ENCODE measurements at places on chromosomes 2 and 18.

DNA sequence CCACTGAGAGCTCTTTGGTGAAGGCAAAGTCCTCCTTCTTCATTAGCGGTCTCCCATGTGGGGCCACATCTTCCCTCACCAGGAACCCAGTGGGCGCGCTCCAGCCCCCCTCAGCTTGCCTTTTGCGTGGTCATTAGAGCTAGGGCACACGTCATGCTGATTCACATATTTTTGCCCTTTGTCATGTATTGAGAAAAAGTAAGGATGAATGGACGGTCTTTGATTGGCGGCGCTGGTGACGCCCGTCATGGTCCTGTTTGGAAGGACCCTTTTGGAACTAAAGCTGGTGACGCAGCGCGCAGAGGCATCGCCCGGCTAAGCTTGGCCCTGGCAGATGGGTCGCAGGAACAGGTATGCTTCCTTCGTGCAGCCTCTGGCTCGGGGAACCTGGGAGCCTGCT lies 3.1 kb downstream of the SLC14A1 start:
- DNase-seq = no peak

DNA sequence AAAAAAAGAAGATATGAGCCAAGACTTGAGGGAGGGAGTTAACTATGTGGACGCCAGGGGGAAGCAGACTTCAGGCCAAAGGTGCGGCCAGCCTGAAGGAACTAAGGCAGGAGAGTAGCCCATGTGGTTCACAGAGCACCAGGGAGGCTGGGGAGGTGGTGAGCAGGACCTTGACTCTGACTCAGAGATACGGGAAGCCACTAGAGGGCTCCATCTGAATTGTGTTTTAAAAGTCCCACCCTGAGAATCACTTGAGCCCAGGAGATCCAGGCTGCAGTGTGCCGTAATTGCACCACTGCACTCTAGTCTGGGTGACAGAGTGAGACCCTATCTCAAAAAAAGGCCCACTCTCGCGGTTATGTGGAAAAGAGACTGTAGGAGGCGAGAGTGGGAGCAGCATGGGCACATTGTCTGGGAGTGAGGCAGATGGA lies 12.3 kb downstream of the CEP192 start:
- DNase-seq = peak; percentile 69

GRCh38 chr18:2572171-2572569 lies 813 bp downstream of the NDC80 start:
- no peak for DNase-seq

DNA sequence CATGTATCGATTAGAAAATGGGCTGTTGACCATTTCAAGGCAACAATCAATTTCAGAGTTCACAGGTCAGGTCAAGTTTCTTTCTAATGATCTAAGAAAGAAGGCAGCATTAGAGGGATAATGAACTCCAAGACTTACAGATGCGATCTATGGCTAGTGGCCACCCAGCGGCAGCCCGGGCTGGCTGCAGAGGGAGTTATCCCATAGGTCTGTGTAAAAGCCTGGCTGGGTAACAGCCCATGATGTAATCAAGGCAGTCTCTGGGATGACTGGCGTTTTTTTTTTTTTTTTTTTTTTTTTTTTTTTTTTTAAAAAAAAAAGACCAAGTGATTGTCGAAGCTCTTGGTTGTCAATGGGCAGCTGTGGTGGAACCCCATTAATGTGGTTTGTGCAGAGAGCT lies 171.1 kb upstream of the SKOR2 start:
- DNase-seq = no peak

DNA sequence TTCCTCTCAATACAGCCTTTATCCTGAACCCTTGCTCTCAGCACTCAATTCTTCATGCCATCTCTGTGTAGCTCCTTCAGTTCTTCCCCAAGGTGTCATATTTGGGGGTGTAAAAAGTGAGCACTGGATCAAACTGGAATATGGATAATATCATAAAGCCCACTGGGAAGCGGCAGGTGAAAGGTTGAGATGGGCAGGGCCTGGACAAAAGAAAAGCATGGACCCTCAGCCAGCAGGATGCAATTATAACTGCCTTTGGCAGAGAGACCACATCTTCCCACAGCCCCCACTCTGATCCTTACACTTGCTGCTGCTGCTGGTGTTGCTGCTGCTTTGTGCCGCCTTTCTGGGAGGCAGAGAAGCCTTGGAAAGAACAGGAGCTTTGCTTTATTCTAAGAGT lies 31.2 kb upstream of the STPG4 start:
- DNase-seq = no peak

- peak; percentile 58 for DNase-seq
Measured at GRCh38 chr2:100773538-100773937, 46.4 kb upstream of the NPAS2 start.

DNA sequence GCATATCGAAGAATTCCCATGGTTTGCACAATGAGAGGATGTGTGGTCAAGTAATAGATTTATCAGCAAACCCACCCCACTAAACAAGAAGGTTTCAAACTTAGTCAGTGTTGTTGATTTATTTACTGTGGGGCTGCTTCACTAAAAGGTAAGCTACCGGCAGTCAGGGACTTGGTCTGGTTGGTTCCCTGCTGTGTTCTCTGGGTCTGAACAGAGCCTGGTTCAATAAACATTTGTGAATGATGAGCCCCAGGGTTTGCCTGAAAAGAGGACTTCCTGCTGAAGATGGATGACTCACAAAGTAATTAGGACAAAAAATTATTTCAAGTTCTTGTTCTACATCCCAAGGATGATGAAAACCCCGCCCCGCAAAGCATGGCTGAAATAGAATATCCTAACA lies 108.3 kb downstream of the SPP2 start:
- DNase-seq = no peak

GRCh38 chr2:236512267-236512666 lies 57.4 kb upstream of the ACKR3 start:
- no peak for DNase-seq

DNA sequence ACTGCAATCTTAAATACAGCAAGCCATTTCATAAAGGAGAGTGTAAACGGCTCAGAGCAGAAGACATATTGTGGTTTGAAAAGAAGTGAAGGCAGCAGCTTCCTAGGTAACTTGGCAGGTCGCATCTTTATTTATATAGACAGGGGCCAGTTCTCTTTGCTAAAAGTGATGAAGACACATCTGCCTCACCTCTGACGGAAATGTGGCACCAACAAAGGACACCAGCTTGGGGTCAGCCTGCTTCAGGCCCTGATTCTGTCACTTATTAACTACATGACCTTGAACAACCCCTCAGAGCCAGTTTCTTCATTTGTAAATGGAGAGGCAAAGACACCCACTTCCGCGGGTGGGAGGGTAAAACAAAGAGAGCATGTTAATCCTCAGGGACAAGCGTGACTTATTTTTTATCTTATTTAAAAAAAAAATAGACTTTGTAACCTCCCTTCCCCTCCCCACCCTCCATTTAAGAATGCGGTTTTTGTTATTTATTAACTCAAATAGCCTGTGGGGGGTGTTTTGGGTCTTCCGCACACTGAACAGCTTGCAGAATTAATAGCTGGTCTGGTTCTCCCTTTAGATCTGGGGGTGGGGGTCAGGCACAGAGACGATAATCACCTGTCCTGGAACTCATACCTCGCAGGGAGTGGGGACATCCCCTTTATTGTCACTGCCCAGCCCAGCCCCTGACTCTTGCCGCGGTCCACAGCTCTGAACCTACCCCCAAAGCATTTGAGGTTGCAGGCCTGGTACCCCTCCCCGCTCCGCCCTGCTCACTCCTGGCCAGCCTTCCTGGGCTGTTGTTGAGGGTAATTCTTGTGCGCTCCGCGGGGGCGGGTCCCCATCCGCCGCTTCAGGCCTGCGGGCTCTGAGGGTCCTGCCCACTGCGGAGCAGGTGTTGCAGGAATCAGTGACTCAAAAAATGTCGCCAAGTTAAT lies 64.2 kb upstream of the TMEM17 start:
- DNase-seq = no peak

GRCh38 chr2:195686564-195686963 lies 29.5 kb downstream of the SLC39A10 start:
- DNase-seq = no peak

- no peak for DNase-seq
Measured at GRCh38 chr2:240468303-240469238, 33.1 kb downstream of the GPC1 start.

GRCh38 chr2:223888251-223888650 lies 50.9 kb upstream of the AP1S3 start:
- no peak for DNase-seq

- DNase-seq = no peak
Measured at GRCh38 chr2:96271995-96272394, 6.0 kb downstream of the CIAO1 start.

- no peak for DNase-seq
Measured at GRCh38 chr2:8456151-8457091, 225.4 kb upstream of the ID2 start.

- no peak for DNase-seq
Measured at GRCh38 chr2:31581124-31581795, 522 bp upstream of the SRD5A2 start.

DNA sequence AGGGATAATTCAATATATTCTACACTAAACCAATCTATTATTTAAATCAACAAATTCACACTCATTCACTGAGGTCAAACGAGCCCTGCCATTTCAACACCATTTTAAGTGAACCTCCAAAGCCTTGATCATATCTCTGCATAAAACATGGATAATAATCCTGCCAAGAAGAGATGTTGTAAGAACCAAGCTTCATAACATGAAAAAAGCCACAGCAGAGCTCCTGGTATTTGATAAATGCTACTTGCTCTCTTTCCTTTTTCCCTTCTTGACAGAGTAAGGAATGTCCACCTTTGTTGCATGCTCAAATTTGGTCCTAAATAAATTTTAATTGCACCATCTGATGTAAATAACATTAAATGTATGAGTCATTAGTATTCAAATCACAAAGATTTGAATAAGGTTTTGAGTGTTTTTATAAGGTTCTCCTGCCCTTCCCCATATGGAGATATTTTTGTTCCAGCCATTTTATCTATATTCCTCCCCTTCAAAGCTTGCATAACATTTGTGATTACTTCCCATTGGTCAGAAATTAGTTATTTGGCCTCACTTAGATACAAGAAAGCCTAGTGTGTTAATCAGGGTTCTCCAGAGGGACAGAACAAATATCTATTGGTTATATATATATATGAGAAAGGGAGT lies 318.8 kb downstream of the RND3 start:
- DNase-seq = no peak

DNA sequence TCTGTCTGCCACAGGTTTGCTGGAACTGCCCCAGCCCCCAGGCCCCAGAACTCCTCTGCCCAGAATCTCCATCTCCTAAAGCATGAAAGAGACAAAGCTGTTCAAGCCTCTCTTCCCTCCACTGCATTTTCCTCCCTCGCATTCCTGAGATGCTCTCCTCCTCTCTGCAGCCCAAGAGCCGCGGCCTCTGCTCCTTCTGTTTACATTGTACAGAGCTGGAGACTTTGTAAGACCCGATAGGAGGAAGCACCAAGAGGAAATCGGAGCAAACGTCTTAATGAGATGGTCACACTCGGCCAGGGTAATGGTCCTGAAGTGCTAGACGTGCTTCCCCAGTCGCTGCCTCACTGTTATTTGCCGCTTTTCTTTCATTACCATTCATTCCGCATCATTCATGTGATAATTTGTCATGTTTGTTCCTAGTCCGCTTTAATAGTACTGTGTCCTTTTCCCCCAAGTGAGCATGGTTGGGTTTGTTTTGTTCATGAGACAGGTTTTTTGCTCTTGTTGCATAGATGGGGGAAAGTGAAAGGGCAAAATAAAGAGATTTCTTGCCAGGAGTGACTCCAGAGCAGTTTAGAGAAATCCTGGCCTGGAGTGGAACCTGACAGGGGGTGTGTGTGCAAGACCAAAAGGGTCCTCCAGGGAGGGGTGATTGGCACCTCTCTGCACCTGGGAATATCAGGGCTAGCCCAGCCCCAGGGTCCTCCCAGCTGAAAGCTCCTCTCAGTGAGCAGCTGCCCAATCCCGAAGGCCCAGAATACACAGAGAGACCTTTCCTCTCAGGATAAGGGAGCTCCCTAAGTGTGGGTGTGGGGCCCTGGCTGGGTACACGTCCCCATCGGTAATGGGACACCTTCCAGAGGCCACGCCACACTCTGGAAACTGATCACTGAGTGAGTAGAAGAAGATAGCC lies 44.9 kb upstream of the ID2 start:
- DNase-seq = no peak

DNA sequence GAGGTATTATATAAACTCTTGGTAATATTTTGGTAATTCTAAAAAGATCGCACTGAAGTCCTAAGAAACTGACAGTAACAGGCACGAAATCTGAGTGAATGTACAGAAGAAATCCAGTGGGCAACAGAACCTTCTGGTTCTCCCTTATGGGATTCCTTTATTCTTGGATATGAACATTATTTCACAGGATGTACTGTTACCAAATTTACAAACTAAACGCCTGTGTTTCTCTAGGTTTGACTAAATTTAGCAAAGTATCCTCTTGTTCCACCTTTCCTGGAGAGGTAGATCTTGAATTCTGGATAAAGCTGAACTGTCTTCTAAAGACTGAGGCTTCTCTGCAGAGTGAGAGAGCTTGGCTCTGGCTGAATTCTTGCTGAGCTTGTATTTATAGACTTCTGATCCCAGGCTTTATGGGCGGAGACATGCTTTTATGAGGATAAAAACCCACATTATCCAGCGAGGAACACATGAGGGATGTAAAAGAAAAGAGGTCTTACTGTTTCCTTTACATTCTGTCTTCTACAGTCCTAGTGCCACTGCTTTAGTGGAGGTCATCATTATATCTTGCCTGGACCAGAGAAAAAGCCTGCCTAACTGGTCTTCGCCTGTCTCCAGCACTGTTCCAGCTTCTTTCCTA lies 220.8 kb downstream of the CDH2 start:
- no peak for DNase-seq

GRCh38 chr2:63432373-63432772 lies 155.9 kb downstream of the WDPCP start:
- DNase-seq = peak; percentile 4

GRCh38 chr2:47073641-47074040 lies 81.5 kb downstream of the STPG4 start:
- DNase-seq = no peak

- no peak for DNase-seq
Measured at GRCh38 chr2:59538398-59538911, 1015.0 kb downstream of the BCL11A start.

DNA sequence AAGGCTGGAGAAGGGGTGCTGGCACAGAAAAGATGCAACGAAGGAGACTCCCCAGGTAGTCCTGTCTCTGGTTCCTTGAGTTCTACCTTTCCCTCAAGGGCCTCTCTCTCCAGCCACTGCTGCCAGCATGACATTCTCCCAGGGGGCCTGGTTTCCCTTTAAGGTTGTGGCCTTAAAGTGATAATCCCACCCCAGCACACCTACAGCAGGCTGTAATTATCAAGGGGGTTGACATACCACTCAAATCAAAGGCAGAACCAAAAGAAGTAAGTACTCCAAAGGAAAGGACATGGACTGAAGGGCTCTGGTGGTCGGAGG lies 127.4 kb upstream of the MSH6 start:
- no peak for DNase-seq

- DNase-seq = no peak
Measured at GRCh38 chr2:204560902-204561301, 15.6 kb downstream of the PARD3B start.

GRCh38 chr18:12443551-12443950 lies 35.8 kb downstream of the PRELID3A start:
- DNase-seq = no peak

Measured in fibroblast of the conjunctiva (primary cell).